ENCODE measurements at places on chromosomes 16 and 17.

DNA sequence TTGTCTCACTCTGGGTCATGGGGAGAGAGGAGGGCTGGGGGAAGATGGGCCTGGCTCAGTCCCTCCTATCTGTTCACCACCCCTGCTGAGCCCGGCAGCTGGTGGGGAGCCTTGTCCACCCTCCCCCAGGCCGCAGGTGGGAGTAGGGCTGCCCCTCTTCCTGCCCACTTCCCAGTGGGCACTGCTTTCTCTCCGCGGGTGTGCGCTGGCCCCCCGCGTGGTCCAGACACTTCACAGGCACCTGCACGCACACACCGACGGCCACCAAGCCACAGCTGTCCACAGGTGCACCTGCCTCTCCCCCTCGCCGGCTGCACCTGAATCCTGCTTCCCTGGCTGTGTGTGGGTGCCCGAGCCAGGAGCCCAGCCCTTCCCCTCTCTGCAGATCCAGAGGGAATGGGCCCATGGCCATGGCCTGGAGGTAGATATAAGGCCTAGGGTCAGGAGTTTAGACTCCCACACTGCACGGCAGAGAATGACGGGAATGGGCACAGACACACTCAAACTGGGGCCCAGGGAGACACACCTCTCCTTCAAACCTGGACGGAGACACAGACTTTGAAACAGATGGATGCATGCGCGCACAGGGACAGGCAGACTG lies 2.0 kb downstream of the NHERF2 start:
- DNase-seq, result no peak

DNA sequence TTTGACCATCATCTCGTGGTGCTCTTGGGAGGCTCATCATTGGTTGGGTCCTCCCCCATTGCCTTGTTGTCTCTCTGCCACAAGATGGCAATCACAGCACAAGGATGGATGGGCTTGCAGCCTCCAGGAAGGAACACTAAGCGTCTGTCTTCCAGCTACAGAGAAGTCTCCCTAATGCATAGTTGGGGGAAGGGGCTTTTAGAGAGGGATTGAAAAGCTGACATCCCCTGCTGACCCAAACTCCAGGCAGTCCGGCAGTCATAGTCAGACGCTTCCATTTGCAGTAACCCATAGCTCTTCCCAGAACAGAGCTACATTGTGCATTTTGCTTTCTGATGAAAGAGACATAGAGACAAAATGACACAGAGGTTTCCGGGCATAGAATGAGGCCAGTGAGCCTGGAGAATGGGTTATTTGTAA lies 111.4 kb downstream of the UTP18 start:
- peak; percentile 85 for DNase-seq

DNA sequence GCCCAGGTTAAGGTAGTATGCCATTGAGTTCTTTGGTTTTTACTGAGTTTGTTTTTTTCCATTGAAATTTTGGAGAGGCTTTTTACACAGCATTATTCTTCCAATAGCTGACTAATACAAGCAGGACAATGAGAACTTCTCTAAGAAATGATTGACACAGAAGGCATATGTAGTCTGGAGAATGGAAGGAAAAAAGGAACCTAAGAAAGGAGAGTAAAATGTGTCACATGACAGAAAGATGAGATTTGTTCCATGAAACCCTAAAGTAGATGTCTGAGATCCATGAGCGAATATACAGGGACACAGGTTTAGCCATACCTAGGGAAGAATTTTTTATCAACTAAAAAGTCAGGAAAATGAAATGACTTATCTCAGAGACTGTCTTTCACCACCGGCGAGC lies 80.7 kb downstream of the AKAP1 start:
- DNase-seq, result no peak

DNA sequence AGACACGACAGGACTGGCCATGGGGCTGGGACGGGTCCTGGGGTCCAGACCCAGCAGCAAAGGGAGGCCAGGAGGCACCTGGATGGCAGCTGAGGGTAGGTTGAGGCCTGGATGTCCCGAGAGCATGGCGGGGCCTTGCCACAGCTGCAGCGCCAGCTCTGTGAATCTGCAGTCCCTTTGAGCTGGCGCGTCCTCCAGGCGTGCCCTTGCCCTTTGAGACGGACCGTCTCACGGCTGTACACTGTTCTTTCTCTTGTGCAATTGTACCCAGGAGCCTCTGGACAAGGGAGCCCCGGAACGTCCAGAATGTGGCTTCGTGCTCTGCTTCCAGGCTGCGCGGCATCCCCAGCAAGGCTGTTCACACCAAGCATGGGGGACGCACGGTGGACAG lies 69.5 kb upstream of the CIBAR2 start:
- DNase-seq, result no peak

- DNase-seq, result peak; percentile 63
Measured at GRCh38 chr16:30985401-30986128, 558 bp downstream of the HSD3B7 start.

DNA sequence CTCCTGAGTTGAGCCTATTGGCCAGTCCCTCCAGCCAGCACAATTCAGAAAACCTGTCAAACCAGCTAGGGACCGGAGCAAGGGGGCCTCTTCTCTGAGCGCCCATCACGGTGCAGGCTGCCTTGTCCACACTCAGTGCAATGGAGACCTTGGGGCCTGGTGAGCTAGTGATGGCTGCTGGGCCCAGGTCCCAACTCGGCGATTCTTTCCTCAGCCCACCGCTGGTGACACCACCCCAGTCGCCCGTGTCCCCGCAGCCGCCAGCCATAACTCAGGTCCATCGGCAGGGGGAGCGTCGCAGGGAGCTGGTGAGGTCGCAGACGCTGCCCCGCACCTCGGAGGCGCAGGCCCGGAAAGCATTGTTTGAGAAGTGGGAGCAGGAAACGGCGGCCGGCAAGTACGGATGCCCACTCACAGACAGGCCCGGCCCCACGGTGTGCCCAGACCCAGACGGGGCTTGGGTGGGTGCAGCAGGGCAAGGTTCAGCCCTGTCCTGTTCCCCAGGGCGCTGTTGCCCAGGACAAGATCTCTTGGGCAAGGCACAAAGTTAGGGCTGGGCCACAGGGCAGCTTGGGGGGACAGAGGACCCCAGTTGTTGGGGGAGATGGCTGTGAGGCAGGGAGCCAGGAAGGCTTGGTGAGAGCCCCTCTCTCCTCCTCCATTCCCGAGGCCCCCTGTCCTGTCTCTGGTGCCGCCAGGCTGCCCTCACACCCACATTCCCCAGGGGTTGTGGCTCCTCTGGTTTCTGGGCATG lies 10.8 kb downstream of the SMTNL2 start:
- DNase-seq, result peak; percentile 68

DNA sequence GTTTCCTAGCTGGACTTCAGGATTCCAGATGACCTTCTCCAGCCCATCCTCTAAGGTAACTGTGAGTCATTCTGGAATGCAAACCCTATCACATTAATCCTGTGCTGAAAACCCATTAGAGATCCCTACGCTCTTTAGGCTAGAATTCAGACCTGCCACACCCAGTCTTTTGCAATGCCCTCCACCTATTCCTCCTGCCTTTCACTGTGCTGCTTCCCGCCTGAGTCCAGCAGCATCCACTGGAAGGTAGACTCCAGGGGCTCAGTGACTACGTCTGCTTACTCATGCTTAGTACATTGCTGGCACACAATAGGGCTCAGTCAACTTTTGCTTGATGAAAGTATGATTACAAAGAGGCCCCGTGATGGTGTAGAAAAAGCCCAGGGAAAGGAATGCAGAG lies 121.1 kb downstream of the SPACA3 start:
- no peak for DNase-seq

GRCh38 chr17:39376434-39376833 lies 25.0 kb downstream of the FBXL20 start:
- no peak for DNase-seq

GRCh38 chr16:57534881-57535658 lies 1.3 kb downstream of the CCDC102A start:
- DNase-seq, result peak; percentile 41

GRCh38 chr17:77837917-77838316 lies 120.6 kb upstream of the TNRC6C start:
- DNase-seq, result no peak

GRCh38 chr16:65176603-65177002 lies 54.7 kb upstream of the CDH11 start:
- DNase-seq, result no peak

DNA sequence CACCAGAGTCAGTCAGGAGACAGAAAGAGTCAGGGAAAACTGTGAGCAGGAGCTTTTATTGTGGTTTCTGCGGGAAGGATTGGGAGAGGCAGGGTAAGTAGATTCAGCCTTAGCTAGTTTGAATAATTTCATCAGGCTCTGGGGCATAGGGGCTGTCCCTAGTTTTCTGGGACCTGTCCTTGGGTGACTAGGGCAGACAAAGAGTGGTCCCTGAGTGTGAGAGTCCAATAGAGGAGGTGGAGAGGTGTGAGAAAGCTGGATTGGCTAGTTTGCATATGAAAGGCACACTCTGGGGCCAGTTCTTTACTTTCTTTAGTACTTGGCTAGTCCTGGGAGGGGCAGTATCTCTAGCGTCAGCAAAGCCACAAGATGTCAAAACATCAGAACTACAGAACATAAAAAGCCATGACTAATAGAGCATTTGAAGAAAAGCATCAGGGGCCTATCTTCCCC lies 255.6 kb downstream of the HS3ST3A1 start:
- DNase-seq, result no peak

DNA sequence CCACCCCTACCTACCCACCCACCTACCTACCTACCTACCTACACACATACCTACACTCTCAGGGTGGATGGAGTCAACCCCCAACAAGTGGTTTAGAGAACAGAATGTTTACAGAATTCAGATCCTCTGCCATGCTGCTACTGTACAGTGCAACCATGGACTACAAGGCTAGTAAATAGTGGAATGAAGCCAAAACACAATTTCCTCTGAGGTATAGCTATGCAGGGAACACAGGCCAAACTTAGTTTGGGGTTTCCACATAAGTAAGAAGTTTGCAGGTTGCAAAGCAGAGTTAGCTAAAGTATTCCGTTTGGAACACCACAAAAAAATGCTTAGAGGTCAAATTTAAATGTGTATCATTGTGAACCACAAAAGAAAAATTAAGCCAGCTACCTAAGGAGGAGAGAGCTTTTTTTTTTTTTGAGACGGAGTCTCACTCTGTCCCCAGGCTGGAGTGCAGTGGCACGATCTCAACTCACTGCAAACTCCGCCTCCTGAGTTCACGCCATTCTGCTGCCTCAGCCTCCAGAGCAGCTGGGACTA lies 2.7 kb upstream of the AP1G1 start:
- DNase-seq, result no peak

GRCh38 chr16:31499928-31500327 lies 8.3 kb downstream of the RUSF1 start:
- DNase-seq, result no peak

DNA sequence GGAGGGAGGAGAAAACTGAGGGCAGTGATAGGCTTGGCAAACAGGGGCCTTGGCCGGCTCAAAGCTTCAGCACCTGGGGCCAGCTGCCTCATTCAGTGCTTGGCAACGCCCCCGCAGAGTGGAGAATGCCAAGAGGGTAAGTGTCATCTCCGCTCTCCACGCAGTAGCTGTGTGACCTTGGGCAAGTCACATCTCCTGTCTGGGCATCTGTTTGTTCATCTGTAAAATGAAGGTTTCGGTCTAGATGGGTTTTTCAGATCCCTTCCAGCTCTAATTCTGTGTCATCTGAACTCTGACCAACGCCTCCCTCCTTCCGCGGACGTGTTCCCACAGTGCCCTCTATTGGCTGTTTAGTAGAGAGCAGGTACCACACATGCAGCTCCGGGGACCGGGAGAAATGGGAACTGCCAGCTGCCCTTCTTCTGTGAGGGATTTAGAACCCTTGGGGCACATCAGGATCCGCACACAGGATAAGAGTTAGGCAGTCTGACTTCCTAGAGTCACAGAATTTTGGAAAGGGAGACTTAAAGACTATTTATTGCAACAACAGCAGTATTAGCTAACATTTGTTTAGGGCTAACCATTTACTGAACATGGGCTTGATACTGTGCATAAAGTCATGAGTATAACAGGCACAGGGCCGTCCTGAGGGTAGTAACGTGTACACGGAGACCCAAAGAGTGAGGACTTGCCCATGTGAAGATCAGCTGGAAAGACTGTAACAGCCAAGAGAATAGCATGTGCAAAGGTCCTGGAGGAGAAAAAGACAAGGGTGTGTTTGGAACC lies 26.8 kb downstream of the GP2 start:
- DNase-seq, result peak; percentile 67

DNA sequence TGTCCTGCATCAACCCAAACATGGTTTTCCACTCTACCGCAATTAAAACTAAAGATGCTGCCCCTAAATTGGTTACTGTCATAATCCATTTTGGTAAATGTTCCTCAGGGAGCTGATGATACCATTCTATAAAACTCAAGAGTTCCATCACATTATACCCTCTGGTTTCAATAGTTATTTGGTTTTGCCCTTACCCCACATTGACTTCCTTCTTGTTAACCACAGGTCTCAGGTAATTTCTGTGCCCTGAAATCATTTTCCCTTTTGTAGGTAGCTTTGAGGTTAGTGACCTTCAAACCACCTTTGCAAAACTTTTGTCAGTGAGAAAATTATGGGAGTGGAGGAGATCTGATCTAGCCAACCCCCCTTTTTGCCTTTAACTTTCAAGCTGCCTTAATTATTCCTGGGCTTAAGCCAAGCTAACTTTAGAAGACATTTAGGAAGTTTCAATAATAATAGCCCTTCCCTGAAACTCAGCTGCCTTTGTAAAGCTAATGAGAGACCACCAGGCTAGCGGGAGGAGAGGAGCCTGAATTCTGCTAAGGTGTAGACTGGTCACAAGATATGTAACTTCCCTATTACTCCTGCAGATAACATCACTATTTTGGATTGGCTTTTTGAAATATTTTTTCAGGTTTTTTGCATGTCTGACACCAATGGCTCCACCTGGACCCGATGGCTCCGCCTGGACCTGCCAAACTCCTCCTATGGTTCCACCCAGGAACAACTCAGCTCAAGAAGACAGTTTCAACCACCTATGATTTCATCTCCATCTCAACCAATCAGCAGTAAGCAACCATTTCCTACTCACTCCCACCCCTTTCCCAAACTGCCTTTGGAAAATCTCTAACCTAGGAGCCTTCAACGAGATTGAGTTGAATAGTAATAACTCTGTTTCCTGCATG lies 224.9 kb downstream of the HS3ST3B1 start:
- no peak for DNase-seq

GRCh38 chr17:5286846-5287245 lies 4.8 kb downstream of the RABEP1 start:
- no peak for DNase-seq
